ENCODE measurements at places on chromosomes 3 and 15.

GRCh38 chr15:68608844-68609232 is 30.0 kb downstream of the CORO2B start:
- DNase-seq = no peak

DNA sequence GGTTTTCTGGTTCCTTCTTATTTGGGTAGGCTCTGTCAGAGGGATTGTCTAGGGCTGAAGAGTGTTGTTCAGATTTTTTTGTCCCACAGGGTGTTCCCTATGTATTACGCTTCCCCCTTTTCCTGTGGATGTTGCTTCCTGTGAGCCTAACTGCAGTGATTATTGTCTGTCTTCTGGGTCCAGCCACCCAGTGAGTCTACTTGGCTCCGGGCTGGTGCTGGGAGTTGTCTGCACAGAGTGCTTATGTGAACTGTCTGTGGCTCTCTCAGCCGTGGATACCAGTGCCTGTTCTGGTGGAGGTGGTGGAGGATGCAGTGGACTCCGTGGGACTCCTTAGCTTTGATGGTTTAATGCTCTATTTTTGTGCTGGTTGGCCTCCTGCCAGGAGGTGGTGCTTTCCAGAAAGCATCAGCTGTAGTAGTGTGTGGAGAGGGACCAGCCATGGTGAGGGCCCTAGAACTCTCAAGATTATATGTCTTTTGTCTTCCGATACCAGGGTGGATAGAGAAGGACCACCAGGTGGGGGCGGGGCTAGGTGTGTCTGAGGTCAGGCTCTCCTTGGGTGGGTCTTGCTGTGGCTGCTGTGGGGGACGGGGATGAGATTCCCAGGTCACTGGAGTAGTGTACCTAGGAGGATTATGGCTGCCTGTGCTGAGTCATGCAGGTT is 53.8 kb downstream of the CCDC66 start:
- DNase-seq = no peak

- no peak for DNase-seq
Observed at GRCh38 chr15:93055211-93055610, 33.8 kb downstream of the RGMA start.

DNA sequence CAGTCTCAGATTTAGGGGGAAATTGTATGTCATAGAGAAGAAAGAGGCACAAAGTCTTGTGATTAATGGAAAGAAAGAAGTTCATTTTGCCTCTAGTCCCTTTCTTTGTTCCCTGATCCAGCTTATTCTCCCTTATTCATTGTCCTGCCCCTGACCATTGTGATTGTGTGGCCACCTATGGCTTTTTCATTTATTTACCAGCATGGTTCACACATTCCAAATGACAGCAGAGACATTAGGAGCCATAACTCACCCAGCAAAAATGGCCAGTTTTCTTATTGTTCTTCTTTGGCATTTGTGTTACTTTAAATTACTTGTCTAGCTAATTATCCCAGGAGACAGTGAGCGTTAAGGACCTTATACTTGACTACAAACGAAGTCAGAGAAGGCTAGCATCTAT is 36.3 kb upstream of the SGO1 start:
- no peak for DNase-seq

DNA sequence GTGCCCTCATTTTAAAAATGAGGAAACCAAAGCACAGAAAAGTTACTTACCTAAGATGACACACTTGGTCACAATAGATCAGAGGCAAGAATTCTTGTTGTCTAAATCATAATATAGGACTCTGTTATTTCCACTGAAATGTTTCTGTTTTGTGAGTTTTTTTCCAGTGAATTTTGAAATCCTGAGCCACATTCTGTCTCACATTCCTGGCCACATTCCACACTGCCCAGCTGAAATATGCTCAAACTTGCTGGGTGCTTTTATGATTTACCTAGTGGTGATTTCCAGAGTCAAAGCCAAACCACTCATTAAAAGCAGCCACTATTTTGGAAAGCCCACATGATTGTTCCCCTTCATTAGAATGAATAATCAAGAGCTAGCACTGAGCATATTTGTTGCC is 82.3 kb upstream of the NPHP3 start:
- peak; percentile 7 for DNase-seq
